Effector CD4-positive, alpha-beta T cell (primary cell): ENCODE measurements at places on chromosomes 2 and 18.

DNA sequence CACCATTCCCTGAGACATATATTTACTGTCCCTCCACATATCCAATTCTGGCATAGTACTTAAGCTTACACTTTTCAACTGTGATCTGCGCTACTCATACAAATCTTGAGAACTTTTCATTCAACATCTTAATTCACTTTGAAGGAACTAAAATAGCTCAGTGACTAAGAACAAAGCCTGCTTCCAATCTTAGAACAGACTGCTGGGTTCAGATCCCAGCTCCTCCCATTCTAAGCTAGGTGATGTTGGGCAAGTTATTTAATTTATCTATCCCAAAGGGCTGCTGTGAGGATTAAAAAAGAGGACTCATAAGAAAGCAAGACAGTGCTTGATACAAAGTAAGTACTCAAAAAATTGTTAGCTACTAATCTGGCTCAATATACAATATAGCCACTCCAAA, 57.9 kb downstream of the UGP2 start:
- no peak for DNase-seq

DNA sequence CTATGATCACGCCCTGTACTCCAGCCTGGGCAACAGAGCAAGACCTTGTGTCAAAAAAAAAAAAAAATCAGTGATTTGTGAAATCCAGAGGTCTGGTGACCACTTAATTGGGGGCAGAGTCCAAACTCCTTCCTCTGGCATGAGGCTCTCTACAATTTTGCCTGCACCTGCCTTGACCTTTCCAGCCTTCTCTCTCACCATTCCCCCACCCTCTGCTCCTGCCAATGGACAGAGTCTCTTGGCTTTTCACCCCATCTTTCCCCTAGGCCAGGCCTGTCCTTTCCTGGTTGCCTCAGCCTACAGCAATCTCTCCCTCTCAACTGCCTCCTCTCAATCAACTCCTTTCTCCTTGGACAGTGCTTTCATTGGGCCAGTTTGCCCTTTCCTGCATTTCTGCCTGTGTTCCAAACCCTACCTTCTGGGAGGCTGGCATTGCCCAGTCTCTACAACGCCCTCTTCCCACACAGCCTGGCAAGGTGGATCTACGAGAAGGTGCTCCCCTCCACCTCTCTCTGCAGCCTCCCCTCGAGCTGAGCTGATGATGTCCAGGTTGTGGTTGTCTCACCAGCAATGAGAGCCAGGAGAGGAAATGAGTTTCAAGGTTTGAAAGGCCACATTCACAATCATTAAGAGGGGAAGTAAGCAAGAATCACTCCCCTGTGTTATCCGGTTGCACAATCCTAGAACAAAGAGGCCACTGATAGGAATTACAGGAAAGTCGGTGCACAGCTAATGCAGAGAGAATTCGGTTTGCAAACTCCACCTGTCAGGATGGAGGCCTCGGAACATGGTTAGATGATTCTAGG, 39.5 kb upstream of the NPAS2 start:
- no peak for DNase-seq

GRCh38 chr18:8529609-8530008, 79.6 kb upstream of the RAB12 start:
- DNase-seq, result no peak

DNA sequence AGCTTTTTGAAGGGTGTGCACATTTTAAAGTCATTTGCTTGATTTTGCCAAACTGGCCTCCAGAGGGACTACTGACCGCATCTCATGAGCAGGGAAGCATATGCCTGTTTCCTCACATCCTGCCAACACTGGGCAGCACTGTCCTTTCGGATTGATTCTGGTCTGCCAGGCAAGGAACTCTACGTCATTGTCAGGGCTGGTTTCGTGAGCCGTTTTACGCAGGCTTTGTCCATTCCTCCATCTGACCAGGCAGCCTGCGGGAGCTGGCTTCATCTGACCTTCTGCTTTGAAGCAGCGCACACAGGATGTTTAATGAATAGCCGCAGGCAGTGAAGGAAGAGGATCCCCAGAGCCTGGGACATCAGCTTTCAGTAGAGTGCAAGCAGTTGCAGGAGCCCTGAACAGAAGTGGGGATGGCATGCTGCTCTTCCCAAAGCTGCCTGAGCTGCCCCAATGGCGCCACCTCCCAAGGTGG, 46.3 kb upstream of the SEMA4C start:
- DNase-seq, result no peak

- DNase-seq, result no peak
These were observed 138.6 kb downstream of the MAP3K20 start for GRCh38 chr2:173214213-173214612.

- no peak for DNase-seq
These were observed 306.0 kb downstream of the FBXO15 start for GRCh38 chr18:73841661-73842060.

- no peak for DNase-seq
These were observed 182.5 kb downstream of the C1D start for GRCh38 chr2:67880291-67880761.
